ENCODE measurements at places on chromosomes 5 and 9.

GRCh38 chr5:83720836-83721537, at the start of gene HAPLN1:
Gene HAPLN1 (minus strand): TSS chr5:83720855. CDS start chr5:83673523, 47,332 bp downstream.
- DNase-seq: no peak

DNA sequence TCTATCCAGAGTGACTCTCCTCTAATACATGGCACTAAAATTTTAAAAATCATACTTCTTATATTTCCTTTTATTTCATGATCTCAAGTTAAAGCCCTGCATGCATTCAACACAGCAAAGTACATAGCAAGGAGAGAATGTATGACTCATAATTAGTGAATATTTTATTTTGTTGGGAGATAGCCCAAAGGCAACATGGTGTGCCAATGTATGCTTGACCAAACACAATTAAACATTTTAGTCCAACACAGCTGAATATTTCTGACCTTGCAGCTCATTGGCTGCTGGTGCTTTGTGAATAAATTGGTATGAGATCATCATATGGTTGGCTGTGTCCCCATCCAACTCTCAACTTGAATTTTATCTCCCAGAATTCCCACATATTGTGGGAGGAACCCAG, 103.5 kb downstream of the NPR3 start:
- DNase-seq: no peak

DNA sequence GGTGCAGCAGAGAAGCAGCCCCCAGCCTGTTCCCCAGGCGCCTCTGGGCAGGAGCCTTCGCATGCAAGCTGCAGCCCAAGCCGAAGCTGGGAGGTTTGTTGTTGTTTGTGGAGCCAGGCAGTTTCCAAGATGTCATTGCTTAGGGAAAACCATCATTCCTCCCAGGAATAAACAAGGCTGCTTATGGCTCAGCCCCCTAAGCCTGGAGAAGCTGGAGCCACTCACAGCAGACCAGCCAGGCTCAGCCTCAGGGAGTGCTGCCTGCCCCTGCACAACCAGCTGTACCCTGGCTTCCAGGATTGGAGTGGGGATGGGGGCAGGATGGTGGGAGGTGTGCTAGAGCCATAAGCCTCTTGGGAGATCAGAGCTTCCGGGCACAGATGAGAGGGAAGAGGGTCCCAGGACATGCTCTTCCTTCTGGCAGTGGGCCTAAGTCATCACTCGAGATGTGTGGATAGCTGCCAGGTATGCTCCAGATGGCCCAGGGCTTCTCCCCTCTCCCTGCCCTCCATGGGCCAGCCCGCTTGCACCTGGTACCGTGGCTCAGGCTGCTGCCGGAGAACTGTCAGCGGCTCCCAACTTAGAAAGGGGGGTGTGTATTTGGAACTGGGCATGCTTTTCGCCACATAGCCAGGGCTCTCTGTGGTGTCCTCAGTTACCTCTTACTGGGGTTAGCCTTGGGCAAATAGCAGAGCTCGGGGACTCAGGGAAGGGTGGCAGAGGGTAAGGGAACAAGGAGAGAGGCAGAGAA, 105.2 kb downstream of the RGS3 start:
- no peak for DNase-seq

DNA sequence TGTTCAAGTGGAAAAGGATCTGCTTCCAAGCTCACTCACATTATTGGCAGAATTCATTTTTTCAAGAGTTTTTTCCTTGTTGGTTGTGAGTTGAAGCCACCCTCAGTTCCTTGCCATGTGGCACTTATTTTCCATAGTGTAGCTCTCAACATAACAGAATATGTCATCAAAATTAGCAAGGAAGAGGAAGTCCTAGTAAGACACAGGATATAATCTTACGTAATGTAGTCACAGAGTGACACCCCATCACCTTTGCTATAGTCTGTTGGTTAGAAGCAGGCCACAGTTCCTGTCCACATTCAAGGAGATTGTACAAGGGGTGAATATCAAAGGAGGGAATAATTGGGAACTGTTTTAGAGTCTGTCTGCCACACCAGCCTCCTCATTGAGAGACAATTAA, 15.7 kb downstream of the IRGM start:
- no peak for DNase-seq

- no peak for DNase-seq
These were observed 838.3 kb downstream of the TLE4 start for GRCh38 chr9:80410106-80410505.

- no peak for DNase-seq
These were observed 317.6 kb upstream of the PIK3R1 start for GRCh38 chr5:67897980-67898379.

DNA sequence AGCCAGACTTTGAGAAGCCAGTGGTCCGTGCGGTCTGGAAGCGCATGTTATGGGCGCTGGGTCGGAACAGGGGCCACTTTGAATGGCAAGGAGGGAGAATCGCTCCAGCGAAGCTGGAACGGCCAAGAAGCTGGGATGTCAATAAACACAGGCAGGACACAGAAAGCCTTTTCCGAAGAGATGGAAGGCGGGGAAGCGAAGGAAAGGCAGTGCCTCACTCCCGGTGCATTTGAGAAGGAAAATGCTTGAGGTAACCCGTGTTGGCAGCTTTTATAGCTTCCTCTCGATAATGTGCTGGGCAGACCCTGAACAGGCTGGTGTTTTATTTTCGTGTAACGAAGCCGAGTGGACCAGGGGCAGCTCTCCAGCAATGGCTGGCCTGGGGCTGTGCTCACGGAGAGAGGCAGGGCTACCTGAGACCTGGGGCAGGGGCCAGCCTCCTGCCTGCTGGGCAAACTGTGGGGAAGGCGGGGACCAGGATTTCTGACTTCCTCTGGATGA, 84.2 kb upstream of the SPRY4 start:
- no peak for DNase-seq

DNA sequence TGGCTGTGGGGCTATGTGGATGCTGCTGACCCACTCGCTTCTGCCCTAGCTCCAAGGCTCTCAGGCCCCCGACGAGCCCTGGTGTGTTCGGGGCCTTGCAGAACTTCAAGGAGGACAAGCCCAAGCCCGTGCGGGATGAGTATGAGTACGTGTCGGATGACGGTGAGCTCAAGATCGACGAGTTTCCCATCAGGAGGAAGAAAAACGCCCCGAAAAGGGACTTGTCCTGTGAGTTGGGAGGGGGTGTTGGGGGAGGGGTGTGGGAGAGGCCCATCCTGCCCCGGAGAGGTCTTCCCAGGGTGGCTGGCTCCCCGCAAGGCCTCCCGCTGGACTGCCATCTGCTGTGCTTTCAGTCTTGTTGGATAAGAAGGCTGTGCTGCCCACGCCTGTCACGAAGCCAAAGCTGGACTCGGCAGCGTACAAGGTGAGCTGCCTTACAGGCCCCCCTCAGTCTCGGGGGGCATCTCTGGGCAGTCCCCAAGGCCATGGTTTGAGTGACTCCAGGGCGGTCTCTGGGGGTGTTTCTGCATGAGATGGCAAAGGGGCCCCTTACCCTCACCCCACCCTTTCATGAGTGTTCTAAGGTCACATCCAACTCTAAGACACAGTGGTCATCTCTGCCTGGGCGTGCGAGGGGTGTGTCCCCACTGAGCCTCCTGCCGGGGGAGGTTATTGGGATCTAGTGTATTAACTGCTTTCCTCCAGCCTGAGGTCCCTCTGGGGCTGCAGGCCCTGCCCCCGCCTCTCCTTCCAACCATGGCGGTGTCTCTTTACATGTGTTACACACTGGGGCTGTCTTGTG, 89.5 kb downstream of the PHF2 start:
- no peak for DNase-seq
